ENCODE measurements at places on chromosomes 4 and X.

DNA sequence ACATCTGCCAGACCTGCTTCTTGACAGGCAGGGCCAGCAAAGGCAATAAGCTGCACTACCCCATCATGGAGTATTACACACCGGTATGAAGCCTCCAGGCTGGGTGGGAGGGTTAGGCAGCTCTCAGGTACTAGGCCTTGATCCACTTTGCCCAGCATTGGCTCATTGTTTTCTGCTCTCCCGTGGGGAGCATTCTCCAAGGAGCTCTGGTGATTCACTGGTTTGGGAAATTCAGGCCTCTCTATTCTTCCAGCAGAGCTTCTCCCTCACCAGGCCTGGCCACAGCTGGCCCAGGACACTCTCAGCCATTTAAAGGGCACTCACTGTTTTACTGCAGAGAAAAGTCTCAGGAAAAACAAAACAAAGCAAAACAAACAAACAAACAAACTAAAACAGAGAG lies 33.0 kb downstream of the DRP2 start:
- DNase-seq = no peak

- DNase-seq = no peak
These were observed 5.9 kb upstream of the F11 start for GRCh38 chr4:186260117-186260503.

GRCh38 chr4:141006242-141006802 lies 126.9 kb downstream of the RNF150 start:
- no peak for DNase-seq

GRCh38 chr4:128574706-128575105 lies 234.8 kb upstream of the JADE1 start:
- DNase-seq = peak; percentile 33

GRCh38 chr4:47662975-47663374 lies 174.9 kb downstream of the CORIN start:
- no peak for DNase-seq

GRCh38 chrX:3504916-3505315 lies 158.5 kb upstream of the MXRA5 start:
- DNase-seq = no peak

DNA sequence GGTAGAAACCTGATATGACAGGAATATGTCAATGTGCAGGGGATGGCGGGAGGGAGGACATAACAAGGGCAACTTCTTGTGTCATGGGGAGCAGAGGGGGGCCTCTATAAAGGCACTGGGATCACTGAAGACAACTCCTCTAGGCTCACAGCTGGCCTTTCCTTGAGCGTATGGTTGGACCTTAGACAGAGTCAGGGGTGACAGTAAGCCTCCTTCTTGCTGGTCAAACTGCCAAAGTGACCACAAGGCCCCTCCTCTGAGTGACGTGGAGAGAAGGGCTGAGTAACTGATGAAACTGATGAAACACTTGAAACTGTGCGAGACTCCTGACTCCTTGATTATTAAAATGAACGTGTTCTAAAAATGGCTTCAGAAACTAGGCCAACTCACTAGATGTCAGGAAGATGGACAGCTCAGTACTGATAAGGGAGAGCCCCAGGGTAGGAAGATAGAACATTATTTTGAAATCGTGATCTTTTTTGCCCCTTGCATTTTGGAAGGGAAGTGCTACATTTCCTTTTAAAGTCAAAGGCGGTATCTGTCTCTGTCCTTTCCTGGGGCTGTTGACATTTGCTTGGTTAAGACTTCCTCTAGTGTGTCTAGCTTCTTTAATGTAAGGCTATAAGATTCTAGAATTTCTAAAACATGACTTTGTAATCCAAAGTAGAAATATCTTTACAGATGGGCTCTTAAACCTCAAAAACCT lies 1.6 kb downstream of the RAB33A start:
- DNase-seq = no peak

GRCh38 chr4:125091-125771 lies 930 bp downstream of the ZNF718 start:
- no peak for DNase-seq

DNA sequence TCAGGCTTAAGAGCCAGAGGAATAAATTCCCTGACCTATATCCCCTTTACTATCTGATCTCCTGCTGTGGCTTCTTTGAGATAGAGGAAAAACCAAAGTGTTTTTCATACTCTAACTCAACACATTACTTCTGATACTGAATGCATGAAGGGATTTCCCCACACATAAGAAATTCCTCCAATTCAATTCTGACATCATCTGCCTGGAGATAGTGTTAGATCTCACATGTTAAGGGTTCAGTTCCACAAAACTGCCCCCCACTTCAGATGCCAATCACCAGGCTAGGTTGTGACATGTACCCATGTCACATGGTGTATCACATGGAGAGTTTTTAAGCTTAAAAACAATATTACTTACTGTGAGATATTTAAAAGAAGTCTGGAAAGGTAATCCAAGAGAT lies 46.8 kb downstream of the GSTCD start:
- no peak for DNase-seq

- DNase-seq = no peak
These were observed 62.2 kb downstream of the TIGD2 start for GRCh38 chr4:89173336-89174090.

DNA sequence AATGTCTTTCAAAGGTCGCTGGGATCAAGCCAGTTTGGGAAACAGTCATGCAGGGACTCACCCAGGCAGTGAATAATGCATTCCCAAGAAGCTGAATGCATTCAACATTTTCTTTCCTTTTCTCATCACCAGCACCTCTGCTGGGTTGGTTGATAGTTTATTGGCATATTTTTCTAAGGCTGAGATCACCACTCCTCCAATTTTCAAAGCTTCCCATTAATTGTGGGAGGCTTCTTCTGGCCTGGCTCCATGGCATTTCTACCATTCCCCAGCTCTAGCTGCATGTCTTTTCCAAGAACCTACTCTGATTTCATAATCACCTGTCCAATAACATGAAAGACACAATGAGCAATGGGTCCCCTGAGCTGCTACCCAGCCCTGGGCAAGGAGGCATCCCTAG lies 35.8 kb downstream of the CHRDL1 start:
- no peak for DNase-seq

DNA sequence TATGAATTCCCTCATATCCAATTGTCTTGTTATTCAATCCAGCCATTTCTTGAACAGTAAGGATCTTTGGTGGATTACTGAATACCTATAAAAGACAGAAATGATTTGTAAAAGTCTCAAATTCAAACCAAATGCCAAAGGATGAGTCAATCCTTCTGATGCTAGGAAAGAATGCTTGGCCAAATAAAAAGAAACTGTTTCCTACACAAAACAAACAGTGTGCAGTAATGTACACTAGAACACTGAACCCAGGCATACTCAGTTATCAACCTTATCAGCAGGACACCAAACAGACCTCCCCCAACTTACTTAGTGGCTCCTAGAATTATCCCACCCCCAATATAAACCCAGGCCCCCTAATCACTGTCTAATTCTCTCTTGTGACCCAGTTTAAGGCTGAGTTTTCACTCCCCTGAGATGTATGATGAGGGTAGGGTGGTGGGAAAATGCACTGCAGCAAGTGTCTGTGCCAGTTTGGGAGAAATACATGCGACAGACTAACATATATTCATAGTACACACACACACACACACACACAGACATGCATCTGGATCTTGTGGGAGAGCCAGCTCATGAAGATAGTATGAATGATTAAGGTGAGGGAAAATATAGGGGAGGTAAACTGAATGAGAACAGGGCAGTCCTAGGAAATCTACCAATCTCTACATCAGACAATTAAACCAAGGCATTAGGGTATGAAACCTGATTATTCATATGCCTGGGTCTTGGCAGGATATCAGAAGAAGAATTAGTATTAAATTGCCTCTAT lies 35.0 kb downstream of the CLDN2 start:
- no peak for DNase-seq

GRCh38 chr4:38411981-38412536 lies 251.9 kb upstream of the KLF3 start:
- no peak for DNase-seq

GRCh38 chrX:115561605-115562479 lies 868 bp downstream of the PLS3 start:
- no peak for DNase-seq

GRCh38 chr4:8377103-8378075 lies 63.1 kb downstream of the ACOX3 start:
- DNase-seq = no peak

DNA sequence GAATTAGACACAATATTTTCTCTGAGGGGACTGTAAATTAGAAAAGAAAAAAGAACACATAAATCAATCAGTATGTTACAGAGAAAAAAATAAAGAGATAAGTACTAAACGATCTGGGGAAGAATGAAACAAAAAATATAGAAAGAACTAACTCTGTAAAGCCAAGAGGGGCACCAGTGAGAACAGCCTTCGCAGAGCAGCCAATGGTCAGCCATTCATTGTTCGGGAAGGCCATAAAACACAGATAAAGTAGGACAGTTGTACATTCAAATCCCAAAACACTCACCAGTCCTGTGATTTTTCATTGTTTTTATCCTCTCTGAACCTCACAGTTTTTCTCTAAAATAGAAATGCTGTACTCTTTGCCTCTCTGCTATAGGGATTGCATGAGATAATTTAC lies 127.9 kb downstream of the NEK1 start:
- DNase-seq = no peak

GRCh38 chr4:112857461-112857860 lies 192.0 kb upstream of the ANK2 start:
- DNase-seq = no peak

DNA sequence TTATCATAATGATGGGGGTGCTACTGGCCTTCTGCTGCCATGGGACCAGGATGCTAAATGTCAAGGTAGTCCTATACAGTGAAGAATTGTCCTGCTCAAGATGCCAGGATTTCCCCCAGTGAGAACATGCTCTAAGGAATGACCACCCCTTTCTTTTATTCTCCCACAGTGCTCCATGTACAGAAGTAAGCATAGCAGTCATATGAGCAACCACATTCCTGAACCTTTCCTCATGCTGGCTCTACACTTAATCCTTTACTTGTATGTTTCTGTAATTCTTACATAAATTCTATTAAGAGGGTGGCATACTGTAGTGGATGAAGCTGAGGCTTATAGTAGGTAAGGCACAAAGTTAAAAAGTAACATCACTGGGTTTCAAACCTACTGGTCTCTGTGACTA lies 20.2 kb downstream of the CYP2U1 start:
- DNase-seq = no peak

- DNase-seq = no peak
These were observed 415 bp downstream of the SHISA3 start for GRCh38 chr4:42397635-42398170.

GRCh38 chr4:164350061-164350460 lies 403.9 kb upstream of the SMIM31 start:
- DNase-seq = no peak

DNA sequence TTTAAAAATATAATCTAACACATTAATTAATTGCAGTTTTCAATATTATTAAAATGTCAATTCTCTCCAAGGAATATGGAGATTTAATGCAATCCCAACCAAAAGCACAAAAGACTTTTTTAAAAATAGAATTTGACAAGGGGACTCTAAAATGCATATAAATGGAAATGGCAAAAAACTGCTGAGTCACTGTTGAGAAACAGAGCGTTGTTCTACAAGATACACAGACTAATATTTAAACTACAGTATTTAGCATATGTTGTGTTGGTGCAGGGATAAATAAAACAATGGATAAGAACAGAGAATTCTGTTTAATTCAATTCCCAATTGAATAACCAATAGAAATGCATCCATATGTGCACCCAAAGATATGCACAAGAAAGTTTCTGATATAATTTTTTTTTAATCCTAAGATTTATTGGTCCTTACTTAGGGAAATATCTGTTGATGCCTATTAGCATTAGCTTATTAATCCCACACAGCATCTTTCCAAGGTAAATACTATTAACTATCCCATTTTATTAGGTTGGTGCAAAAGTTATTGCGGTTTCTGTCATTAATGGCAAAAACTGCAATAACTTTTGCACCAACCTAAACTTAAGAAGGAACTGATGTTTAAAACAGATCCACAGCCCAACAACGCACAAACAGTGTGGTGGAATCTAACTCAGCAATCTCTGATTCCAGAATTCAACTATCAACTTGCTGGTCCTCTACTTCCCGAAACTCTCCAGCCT lies 86.8 kb upstream of the VEGFC start:
- no peak for DNase-seq

DNA sequence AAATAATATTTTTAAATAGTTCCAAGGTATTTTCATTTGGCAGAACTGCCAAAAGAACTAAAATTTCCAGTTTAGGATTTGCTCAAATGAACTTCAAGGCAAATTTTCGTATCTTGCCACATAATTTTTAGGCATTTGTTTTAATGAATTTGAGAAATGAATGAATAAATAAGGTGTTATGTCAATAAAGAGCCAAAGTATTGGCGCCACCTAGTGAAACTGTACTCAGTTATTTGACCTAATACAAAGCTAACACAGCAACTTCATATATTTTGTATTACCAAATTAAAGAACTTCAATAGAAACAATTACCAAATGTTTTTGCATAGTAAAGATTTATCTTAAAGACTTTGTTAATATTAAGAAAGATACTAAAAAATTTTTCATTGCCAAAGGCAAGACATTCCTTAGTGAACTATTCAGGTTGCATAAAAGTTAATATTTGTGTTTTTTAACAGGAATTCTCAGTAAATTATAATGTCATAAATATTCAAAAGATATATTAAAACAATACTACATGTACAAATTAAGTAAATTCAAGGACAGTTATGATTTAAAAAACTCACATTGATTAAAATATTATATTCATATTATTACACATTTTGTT lies 50.3 kb downstream of the STPG2 start:
- DNase-seq = no peak

DNA sequence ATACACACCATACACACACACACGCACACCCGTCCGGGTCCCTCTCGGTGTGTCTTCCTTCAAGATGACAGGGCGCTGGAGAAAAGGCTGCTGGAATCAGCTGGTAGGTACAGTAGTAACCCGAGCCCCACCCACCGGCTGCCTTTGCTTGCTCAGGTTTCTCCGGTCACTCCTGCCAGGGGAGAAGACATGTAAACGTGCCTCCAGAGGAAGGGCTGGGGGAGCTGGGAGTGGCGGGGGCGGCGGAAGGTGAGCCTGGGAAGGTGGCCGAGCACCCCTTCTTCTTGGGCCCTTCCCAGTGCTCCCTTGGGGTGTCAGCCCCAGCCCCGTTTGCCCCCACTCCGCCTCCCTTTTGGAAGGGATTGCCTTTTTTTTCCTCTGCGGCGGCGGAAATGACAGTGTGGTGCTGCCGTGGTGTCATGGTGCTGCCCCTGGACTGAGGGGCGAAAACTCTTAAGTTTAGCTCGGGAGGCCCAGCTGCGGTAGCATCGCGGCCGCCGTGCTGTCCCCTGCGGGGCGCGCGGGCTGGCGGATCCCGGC lies at the start of gene MID2:
MID2 (plus strand) TSS at position 169 of the 540 bp plus-strand sequence. CDS start 561 bp downstream, outside the sequence.
- peak; percentile 28 for DNase-seq
